Fibroblast of upper back skin (primary cell): ENCODE measurements at places on chromosomes 7 and 10.

DNA sequence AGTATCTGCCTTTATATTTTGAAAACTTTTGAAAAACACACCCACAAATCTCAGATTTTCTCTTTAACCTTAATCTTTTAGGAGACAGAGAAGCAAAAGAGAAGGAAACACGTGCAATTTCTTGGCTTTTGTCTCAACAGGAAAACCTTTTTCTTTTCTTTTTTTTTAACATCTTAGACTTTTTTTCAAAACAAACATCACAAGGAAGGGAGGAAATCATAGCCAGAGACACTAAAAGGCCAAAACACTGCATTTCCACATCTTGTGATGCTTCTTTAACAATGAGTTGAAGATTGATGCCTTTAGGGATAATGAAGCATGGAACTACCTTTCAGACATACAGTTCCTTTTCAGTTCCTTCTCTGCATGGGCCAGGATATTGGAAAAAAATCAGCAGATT is 136.6 kb upstream of the NRBF2 start:
- no peak for DNase-seq

GRCh38 chr7:107078517-107078966 is 34.0 kb downstream of the PRKAR2B start:
- DNase-seq = peak; percentile 6

GRCh38 chr10:86226016-86226415 is 140.6 kb downstream of the GRID1 start:
- no peak for DNase-seq

- DNase-seq = no peak
Observed at GRCh38 chr7:142454862-142455261, 197.0 kb upstream of the PRSS58 start.

- DNase-seq = no peak
Observed at GRCh38 chr10:133161486-133162109, 1.6 kb downstream of the KNDC1 start.

- DNase-seq = peak; percentile 17
Observed at GRCh38 chr10:650886-651615, 38.4 kb downstream of the DIP2C start.

DNA sequence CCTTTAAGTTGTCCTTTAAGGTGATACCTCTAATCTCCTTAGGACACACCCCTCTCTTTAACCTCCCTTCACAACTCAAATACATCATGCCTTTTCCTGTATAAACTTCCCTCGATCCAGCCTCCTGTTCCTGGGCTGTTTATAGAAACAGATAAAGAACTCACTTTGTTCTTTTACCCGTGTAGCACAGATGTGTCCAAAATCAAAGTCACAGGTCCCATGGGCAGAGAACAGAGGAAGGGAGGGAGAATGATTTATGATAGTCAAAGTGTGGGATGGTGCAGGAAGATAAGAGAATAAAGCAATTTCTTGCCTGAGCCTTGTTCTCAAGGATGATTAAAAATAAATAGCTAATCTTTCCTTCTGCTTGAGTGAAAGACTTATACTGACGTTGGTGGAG is 50.3 kb upstream of the CABCOCO1 start:
- DNase-seq = no peak

DNA sequence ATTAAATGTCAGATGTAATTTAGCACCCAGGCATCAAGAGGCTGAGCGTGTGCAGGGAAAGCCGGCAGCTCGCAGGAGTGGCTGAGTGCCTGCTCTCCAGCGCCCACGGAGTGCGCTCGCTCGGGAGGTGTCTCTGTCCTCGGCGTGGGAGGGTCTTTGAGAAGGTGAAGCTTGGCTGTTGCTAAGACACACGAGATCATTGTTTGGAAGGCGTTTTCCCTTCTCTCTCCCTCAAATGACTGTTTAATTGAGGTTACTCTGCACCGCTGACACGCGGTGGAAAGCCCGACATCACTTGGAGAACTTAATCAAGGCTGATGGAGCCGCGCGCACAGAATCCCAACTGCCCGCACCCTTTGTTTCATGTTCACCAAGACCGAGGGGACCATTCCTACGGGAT is 414.6 kb downstream of the DNAJB6 start:
- no peak for DNase-seq

GRCh38 chr10:101903827-101904550 is 60.4 kb upstream of the KCNIP2 start:
- peak; percentile 11 for DNase-seq

DNA sequence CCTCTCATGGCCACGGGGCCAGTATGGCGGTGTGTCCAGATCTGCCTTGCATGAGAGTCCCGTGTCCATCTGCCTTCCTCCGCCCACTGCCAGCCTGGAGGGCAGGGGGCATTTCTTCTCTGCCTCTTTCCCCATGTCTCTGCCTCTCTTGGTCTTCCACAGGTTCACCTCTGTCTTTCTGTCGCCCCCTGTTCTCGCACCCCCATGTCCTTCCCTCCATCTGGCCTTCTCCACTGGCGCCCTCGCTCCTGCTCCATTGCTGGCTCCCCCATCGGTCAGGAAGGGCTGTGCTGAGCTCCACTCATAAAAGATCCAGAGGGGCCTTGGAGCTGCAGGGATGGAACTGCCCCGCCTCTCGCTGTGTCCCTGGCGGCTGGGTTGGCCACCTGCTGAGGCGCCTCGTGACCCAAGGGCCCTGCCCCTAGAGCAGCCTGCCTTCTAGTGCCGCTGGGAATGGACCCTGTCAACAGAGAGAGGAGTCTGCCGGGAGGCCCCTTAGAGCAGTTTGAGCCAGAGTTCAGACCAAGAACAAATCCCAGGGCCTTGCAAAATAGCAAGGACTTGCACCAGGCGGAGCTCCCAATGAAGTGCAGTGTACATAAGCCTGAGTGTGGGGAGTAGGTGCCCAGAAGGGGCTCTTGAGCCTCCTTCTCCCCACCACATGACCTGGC is 42.0 kb downstream of the GOLGA7B start:
- no peak for DNase-seq

- no peak for DNase-seq
Observed at GRCh38 chr10:633279-634245, 55.9 kb downstream of the DIP2C start.

DNA sequence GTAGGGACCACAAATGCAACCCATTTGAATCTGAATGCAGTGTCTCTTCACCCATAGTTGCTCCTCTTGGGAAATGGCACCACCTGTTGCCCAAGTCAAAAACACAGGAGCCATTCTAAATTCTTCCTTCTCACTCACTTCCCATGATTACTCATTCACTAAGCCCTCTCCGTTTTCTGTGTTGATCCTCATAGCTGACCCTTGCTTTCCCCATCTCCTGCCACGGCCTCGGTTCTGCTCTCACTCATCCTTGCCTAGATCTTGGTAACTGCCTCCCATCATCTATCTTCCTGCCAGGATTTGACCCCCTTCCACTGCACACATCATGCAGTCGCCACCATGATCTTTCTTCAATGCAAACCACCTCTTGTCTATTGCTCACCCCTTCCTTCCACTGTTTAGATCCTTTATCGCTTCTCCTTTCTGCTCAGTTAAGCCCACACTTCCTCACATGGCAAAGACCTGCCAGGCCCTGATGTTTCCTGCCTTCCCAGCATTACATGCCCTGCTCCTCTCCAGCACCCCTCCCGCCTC is 19.0 kb upstream of the CPN1 start:
- DNase-seq = peak; percentile 9

- DNase-seq = no peak
Observed at GRCh38 chr7:3911685-3912084, 610.6 kb downstream of the SDK1 start.

DNA sequence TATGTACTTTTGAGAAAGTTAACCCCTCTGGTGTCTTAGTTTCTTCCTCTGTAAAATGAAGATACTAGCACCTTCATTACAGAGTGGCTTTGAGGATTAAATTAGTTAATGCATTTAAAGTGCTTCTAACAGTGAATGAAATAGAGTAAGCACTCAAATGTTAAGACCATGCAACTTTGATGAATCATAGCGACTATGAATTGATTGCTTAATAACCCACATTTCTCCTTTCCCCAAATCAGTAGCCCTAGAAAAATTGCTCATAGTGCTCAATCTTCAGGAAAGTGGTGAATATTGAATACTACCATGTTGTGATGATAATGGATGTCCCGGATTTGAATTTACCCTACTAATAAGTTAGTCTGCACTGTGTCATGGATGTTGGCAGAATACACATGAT is 48.1 kb downstream of the CD36 start:
- peak; percentile 56 for DNase-seq

DNA sequence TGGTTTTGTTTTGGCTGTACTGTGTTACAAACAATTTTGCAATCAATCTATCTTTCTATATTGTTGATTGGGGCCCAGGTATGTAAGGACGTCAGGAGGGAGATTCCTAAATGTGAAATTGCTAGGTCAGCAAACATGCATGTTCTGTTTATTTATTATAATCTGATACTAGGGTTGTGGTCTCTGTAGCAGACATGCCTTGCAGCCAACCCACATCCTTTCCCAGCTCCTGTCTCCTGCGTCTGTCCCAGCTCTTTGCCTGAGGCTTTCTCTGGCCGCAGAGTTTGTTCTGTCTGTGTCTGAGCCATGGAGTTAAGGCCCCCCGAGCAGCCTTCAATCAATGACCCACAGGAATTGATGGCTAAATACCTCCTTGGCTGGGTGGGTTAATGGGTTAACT is 124.0 kb upstream of the ZEB1 start:
- DNase-seq = no peak

DNA sequence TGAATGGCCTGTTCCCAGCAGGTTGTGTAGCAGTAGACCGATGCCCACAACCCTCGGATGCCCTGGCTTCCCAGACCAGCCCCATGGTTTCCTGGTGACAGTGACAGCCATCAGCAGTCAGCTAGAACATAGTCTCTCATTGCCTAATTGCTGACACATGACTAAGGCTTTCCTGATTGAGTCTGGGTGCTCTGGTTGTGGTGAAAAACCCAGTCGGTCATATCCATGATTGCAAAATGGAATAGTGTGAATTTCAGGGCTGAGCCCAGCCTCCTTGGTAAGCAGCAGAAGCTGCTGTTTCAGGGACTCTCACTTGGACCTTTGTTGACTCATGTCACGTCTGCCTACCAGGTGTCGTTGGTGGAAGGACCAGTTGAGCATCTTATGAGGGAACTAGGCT is 36.6 kb downstream of the POR start:
- peak; percentile 57 for DNase-seq

GRCh38 chr10:14536241-14537213 is 205.8 kb upstream of the FRMD4A start:
- peak; percentile 61 for DNase-seq

DNA sequence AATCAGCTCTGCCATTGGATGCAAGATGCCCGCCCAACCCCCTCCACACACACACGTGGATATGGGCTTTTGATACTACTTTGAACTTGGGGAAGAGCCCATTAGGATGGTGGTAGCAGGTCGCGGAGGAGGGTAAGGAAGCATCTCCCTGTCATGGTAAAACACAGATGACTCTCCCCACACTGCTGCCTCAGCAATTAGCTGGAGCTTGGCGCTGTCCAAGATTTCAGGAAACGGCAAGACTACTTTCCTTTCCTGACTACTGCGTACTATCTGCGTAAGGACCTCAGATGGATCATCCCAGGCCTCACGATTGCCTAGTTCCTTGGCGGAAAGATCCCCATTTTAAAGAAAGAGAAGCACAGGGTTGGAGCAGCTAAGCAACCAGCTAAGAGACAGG is 134.3 kb downstream of the C10orf90 start:
- peak; percentile 22 for DNase-seq

- DNase-seq = no peak
Observed at GRCh38 chr10:88759366-88760101, at the start of gene LIPN. Gene LIPN, plus strand, starts transcription at chr10:88760020. Its CDS starts 1,386 bp downstream, at chr10:88761406.

DNA sequence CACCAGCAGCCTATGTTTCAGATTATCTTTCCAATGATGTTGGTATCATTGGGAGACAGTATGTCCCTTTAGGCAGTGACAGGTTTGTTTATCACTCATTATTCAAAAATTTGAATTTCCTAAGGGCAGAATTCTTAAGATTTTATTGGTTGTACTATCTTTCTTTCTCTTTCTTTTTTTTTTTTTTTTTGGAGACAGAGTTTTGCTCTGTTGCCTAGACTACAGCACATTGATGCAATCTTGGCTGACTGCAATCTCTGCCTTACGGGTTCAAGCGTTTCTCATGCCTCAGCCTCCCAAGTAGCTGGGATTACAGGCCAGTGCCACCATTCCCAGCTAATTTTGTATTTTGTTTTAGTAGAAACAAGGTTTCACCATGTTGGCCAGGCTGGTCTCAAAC is 111.2 kb downstream of the PON1 start:
- no peak for DNase-seq

GRCh38 chr10:3559527-3559926 is 225.5 kb downstream of the KLF6 start:
- no peak for DNase-seq

- DNase-seq = no peak
Observed at GRCh38 chr7:144474800-144475615, 71.5 kb upstream of the NOBOX start.

DNA sequence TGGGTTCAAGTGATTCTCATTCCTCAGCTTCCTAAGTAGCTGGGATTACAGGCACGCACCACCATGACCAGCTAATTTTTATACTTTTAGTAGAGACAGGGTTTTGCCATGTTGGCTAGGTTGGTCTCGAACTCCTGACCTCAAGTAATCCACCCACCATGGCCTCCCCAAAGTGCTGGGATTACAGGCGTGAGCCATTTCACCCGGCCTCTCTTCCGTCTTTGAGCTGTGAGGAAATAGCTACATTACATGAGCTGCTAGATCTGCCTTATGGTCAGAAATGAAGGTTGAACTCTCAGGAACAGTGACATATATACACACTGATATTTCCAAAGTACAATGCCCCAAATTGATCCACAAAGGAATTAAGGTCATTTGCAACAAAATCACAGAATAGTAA is 2.4 kb downstream of the BLVRA start:
- no peak for DNase-seq

GRCh38 chr7:17367502-17367901 is 69.0 kb downstream of the AHR start:
- no peak for DNase-seq

DNA sequence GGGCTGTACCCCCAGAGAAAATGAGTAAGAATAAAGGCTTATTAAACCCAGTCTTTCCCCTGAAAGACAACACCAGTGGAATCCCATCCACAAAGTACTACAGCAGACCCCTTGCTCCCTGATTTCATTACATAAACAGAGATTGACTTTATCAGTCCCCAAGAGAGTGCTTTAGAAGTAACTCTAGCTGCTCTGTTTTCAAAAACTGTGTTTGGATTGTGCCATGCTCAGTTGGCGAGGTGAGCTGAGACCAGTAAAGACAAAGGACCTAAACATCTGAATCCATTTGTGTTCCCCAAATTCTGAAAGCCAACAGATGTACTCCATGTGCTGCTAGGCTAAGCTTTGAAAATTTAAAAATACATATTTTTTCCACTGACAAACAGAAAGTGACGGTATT is 127.0 kb downstream of the ATE1 start:
- DNase-seq = no peak

DNA sequence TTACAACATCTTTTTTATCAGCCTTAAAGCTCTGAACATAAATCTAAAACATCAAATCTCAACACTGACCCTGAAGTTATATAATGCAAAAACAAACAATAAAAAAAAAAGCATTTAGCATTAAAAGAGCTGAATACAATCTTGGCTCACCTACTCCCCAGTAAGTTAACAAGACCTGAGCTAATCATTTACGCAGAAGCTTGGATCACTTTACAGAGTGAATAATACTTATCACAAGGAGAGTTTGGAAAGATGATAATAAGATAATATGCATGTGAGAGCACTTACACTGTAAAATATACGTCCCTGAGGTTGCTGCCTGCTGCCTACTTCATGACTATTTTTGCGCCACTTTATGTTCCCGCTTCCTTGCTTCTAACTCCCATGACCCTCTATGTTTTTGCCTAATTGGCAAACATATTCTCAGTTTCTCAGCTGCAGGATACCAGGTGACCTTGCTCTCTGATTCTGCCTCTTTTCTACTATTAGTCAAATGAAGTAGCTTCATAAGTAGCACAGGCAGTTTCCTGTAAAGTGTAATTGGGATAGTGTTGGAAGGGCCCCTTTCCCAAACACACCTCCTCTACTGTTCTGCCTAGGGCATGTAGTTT is 333.6 kb downstream of the LRRTM3 start:
- DNase-seq = no peak
